ENCODE measurements at places on chromosomes 5 and 9.

DNA sequence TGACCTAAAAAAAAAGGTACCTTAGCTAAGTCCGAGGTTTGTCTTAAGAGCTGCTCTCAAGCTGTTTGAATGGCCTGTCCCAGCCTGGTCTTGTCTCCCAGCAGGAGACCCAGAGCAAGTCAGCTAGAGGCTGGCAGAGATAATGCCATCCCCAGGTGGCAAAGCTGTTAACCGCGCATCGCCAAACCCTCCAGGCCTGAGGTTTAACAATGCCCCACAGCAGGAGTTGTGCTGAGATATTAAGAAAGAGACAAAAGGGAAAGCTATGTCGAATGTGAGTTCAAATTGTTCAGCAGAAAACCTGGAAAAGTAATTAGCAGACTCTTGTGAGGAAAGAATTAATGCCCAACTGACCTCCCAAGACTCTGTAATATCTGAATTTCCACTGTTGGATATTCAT is 187.1 kb downstream of the FSTL4 start:
- DNase-seq, result no peak

DNA sequence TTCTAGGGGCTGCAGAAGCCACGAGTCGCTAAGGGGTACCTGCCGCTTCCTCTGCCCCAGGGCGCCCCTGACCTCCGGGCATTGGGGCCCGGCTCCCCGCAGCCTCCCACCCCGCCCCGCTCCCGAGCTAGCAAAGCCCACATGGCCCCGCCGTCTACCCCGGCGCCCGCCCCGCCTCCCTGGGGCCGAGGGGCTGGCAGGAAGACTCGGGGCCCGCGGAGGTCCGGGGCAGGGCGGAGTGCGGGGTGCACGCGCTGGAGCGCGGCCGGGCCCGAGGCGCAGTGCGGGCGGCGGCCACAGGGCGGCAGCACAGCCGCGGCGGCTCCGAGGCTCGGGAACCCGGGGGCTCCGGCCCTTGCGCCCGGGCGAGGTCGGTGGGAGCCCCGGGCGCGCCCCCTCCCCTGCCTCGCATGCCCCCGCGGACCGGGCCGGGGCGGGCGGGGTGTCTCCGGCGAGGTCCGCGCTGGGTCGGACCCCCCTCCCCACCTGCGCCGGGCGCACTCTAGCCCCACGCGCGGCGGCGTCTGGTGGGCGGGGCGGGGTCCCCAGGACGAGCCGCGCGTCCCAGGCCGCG is 6.7 kb downstream of the NRARP start:
- peak; percentile 58 for DNase-seq

- DNase-seq, result peak; percentile 55
Observed at GRCh38 chr9:124771867-124772679, 962 bp upstream of the NR6A1 start.

- DNase-seq, result no peak
Observed at GRCh38 chr5:160923936-160924710, 72.1 kb upstream of the ATP10B start.

- peak; percentile 64 for DNase-seq
Observed at GRCh38 chr5:35651002-35651756, 33.5 kb downstream of the SPEF2 start.

DNA sequence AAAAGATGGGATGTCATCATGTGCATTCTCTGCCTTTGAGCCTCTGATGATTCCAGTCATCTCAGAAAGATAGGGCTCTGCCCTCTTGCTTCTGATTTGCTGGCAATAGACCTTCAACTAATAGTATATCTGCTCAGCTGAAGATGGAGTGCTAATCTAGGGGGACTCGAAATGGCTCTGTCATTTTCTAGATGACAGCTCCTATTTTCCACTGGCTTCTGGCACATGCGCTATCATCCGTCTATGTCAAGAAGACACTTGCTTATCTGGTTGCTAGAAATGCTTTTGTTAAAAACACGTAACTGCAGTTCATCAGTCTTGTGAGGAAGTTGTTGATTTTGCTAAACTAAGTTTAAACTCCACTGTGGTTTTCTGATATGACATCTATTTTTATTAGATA is 265.5 kb upstream of the ZNF608 start:
- no peak for DNase-seq

GRCh38 chr5:160460377-160461049 is 38.9 kb downstream of the PTTG1 start:
- no peak for DNase-seq

DNA sequence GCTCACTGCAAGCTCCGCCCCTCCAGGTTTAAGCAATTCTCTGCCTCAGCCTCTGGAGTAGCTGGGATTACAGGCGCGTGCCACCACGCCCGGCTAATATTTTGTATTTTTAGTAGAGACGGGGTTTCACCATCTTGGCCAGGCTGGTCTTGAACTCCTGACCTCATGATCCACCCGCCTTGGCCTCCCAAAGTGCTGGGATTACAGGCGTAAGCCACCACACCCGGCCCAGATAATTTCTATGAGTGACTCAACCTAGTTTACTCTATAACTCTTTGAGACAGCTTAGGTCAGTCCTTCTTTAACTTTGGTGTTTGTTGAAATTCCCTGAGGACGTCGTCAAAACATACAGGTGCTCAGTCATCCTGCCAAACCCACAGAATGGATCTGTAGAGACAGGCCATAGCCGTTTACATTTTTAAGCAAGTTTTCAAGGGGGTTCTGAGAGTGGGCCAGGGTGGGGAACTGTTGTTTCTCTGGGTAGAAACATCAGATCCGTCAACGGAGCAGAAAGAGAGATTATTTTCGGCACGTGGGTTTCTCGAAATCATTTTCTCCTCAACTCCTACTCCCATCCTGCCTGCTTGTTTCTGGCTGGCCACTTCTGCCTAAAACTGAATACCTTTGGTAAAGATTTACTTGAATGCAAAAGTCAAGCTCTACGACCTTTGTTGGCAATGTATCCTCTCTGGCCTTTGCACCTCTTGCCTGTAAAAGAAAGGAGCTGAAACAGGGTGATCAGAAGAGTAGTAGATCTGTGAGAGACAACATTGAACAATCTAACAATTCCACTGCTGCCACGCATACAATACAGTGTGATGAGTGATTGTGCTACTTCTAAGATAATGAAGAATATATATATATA is 6.0 kb upstream of the BOD1 start:
- no peak for DNase-seq

- DNase-seq, result no peak
Observed at GRCh38 chr9:136044971-136045594, 50.0 kb downstream of the NACC2 start.

DNA sequence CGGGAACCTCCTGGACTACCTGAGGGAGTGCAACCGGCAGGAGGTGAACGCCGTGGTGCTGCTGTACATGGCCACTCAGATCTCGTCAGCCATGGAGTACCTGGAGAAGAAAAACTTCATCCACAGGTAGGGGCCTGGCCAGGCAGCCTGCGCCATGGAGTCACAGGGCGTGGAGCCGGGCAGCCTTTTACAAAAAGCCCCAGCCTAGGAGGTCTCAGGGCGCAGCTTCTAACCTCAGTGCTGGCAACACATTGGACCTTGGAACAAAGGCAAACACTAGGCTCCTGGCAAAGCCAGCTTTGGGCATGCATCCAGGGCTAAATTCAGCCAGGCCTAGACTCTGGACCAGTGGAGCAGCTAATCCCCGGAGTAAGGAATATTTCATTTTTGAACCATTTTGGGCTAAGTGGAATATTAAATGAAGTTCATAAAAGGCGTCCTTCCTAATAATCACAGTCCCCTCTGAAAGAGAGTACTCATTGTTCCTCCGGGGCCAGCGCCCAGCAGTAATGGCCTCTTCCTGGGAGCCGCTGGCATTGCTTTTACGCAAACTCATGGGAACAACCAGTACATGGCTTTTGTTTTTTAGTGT is 23.6 kb downstream of the QRFP start:
- no peak for DNase-seq

- DNase-seq, result no peak
Observed at GRCh38 chr5:151451626-151452520, 4.5 kb downstream of the SLC36A1 start.

- DNase-seq, result no peak
Observed at GRCh38 chr5:16659536-16659935, 42.7 kb upstream of the RETREG1 start.

- DNase-seq, result no peak
Observed at GRCh38 chr5:181045316-181045715, 5.2 kb downstream of the BTNL9 start.

GRCh38 chr5:170190436-170191134 is 42.2 kb upstream of the C5orf58 start:
- DNase-seq, result no peak

DNA sequence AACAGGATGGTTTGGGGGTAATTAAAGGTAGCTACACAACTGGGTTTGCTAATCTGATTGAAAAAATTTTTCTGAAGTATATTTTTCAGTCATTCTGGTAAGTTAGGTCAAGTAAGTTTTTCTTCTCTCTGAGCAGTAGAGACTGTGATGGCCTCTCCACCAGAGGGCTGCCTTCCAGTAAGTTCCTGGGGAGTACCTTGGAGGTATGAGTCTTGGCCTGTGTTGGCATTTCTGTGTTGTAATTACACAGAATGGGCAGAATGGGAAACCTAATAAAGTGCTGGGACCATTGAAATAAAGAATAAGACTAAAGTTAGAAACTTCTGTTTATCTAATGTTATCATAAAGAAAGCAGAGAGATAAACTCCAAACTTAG is 430.8 kb downstream of the ARHGEF28 start:
- no peak for DNase-seq

DNA sequence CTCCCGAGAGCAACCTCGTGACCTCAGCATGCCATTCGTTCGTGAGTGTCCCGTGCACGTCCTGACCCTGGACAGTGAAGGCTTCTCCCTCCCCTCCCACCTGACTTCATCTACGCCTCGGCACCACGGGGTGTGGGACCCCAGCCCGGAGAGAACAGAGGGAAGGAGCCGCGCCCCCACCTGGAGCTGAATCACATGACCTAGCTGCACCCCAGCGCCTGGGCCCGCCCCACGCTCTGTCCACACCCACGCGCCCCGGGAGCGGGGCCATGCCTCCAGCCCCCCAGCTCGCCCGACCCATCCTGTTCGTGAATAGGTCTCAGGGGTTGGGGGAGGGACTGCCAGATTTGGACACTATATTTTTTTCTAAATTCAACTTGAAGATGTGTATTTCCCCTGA is 38.3 kb upstream of the FCN2 start:
- no peak for DNase-seq

- DNase-seq, result no peak
Observed at GRCh38 chr5:132752581-132753125, 5.4 kb downstream of the CCNI2 start.

GRCh38 chr9:100459963-100460362 is 13.0 kb upstream of the TMEFF1 start:
- DNase-seq, result no peak

- peak; percentile 21 for DNase-seq
Observed at GRCh38 chr9:109880276-109881169, 100.5 kb downstream of the PALM2AKAP2 start.

DNA sequence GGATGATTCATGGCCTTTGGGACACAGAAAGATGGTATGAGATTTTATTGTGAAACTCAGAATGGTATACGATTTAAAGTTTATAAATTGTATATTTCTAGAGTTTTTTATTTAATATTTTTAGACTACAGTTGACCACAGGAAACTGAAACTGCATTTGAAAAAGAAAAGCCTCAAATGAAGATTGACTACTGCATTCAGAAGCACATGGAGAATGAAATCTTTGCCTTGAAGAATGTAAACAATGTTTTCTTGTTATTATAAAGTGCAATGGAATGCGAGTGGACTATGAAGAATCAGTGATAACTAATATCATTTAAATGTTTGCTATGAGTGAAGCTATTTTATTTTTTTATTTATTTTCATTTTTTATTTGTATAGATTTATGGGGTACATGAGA is 169.1 kb upstream of the CDH18 start:
- no peak for DNase-seq

- peak; percentile 80 for DNase-seq
Observed at GRCh38 chr9:35748858-35749514, at the start of the genes GBA2 and RGP1. Gene GBA2, minus strand, starts transcription at chr9:35749228. Its CDS starts 524 bp downstream, at chr9:35748704. Gene RGP1, plus strand, starts transcription at chr9:35749287. Its CDS starts 469 bp downstream, at chr9:35749756.

GRCh38 chr5:94849821-94850736 is 231.6 kb downstream of the SLF1 start:
- no peak for DNase-seq

- DNase-seq, result peak; percentile 45
Observed at GRCh38 chr9:137878146-137878941, 762 bp downstream of the CACNA1B start.

Measured in stimulated activated CD4-positive, alpha-beta T cell treated with anti-CD3 and anti-CD28 coated beads, Interleukin-2, amount 100 ng/mL, for 24 hours (primary cell).